Pancreas (tissue), 10 donors: ENCODE measurements at places on chromosomes 3 and 15. TPM values are rescaled to one million over a fixed set of nuclear protein-coding genes. Genes with fewer than 3 reads are reported as not detected.

GRCh38 chr15:39156646-39157250, 424.1 kb upstream of the THBS1 start:
- no peak overlapping the region for H3K27ac ChIP-seq
- H3K4me1 ChIP-seq = no peaks in the 10 kb centered on the region
- no peaks in the 10 kb centered on the region for H3K36me3 ChIP-seq

GRCh38 chr3:185852635-185853034, 27.8 kb upstream of the IGF2BP2 start:
- no peak overlapping the region for H3K27ac ChIP-seq
- no peaks in the 10 kb centered on the region for H3K27me3 ChIP-seq
- H3K4me1 ChIP-seq = no peaks in the 10 kb centered on the region
- no peak for DNase-seq
- no peak overlapping the region for H3K4me3 ChIP-seq

GRCh38 chr3:18208856-18209255, 216.3 kb downstream of the SATB1 start:
- no peaks in the 10 kb centered on the region for H3K36me3 ChIP-seq
- H3K27me3 ChIP-seq = no peaks in the 10 kb centered on the region
- H3K27ac ChIP-seq = no peak overlapping the region
- DNase-seq = no peak
- no peaks in the 10 kb centered on the region for H3K4me1 ChIP-seq

- H3K27ac ChIP-seq = peak overlapping the region; percentile 48
- peak overlapping the region; percentile 82 for H3K4me3 ChIP-seq
- no peaks in the 10 kb centered on the region for H3K27me3 ChIP-seq
- peaks cover 5% of the 10 kb centered on the region for H3K4me1 ChIP-seq
These were observed 455 bp upstream of the ABHD17C start for GRCh38 chr15:80694611-80695098.

Gene MINAR1
- total RNA-seq = 2.7 TPM

GRCh38 chr3:20394243-20394642, 208.2 kb upstream of the SGO1 start:
- DNase-seq = no peak
- no peak overlapping the region for H3K4me3 ChIP-seq
- H3K4me1 ChIP-seq = no peaks in the 10 kb centered on the region

- H3K4me1 ChIP-seq = no peaks in the 10 kb centered on the region
- no peak overlapping the region for H3K27ac ChIP-seq
- no peaks in the 10 kb centered on the region for H3K27me3 ChIP-seq
- DNase-seq = no peak
- no peaks in the 10 kb centered on the region for H3K36me3 ChIP-seq
These were observed 1.6 kb upstream of the PROK2 start for GRCh38 chr3:71786551-71786950.
